ENCODE measurements at places on chromosomes 11 and 22. TPM values are rescaled to one million over a fixed set of nuclear protein-coding genes. Genes with fewer than 3 reads are reported as not detected.

The OR2AT4 gene
- not detected for total RNA-seq

The GLYAT gene
- not detected for total RNA-seq

The GNG3 gene
- total RNA-seq, result not detected

The TRIM48 gene
- total RNA-seq, result not detected

The FHIP1B gene
- 14.0 TPM for total RNA-seq

The TMEM121B gene
- total RNA-seq, result 1.2 TPM

The IGF2 gene
- total RNA-seq, result 1,262 TPM

The CBX6 gene
- total RNA-seq, result 24.9 TPM

The APLNR gene
- total RNA-seq, result 43.2 TPM

The TTLL12 gene
- total RNA-seq, result 10.9 TPM

The GLB1L2 gene
- 0.31 TPM for total RNA-seq

DNA sequence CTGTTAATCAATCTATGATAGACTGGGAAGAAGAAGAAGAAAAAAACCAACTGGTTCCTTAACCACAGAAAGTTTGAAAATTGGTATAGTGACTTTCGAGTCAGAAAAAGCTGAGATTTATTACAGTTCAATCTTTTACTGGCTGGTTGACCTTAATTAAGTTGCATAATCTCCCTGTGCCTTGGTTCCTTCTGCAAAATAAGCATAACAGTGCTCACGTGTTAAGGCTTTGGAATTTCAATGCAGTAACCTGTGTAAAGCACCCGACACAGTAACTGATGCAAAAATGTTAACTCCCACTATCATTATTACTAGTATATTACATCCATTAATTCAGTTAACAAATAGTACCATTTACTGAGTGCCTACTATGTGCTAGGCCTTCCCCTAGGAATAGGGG lies 22.6 kb upstream of the E2F8 start:
- H3K4me1 ChIP-seq, result no peaks in the 10 kb centered on the region
- no peaks in the 10 kb centered on the region for H3K27me3 ChIP-seq
- H3K36me3 ChIP-seq, result no peaks in the 10 kb centered on the region
- no peak overlapping the region for H3K27ac ChIP-seq
- no peak for DNase-seq
- H3K4me3 ChIP-seq, result no peak overlapping the region

GRCh38 chr11:92322225-92322624 lies 97.6 kb downstream of the FAT3 start:
- H3K4me1 ChIP-seq, result no peaks in the 10 kb centered on the region
- no peak overlapping the region for H3K27ac ChIP-seq
- no peak for DNase-seq
- no peaks in the 10 kb centered on the region for H3K27me3 ChIP-seq
- no peak overlapping the region for H3K4me3 ChIP-seq

DNA sequence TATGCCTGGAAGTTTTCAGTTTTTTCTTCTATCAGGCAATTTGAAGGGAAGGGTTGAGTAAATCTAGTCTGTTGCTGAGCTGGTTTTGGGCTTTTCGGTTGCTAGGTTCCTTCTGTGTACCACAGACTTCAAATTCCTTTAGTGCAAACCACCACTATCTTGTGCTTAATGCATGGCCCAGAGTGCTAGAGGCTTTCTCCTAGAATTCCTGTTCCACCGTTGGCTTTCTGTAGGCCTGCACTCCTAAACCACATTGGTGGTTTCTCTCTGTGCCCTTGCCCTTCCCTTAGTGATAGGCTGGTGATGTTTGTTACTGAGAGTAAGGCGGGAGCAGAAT lies 47.1 kb upstream of the CTSC start:
- H3K4me1 ChIP-seq, result no peaks in the 10 kb centered on the region
- H3K27me3 ChIP-seq, result no peaks in the 10 kb centered on the region
- no peak for DNase-seq
- H3K4me3 ChIP-seq, result no peak overlapping the region
- H3K36me3 ChIP-seq, result no peaks in the 10 kb centered on the region

GRCh38 chr22:44392446-44392921 lies 79.7 kb upstream of the SHISAL1 start:
- peaks cover 18% of the 10 kb centered on the region for H3K4me1 ChIP-seq
- no peak overlapping the region for H3K27ac ChIP-seq
- H3K36me3 ChIP-seq, result no peaks in the 10 kb centered on the region
- DNase-seq, result no peak
- peaks cover 7% of the 10 kb centered on the region for H3K27me3 ChIP-seq
- H3K4me3 ChIP-seq, result no peak overlapping the region

GRCh38 chr11:69444381-69445130 lies 36.9 kb upstream of the LINC01488 start:
- peak overlapping the region; percentile 98 for H3K27ac ChIP-seq
- no peaks in the 10 kb centered on the region for H3K27me3 ChIP-seq
- peaks cover 58% of the 10 kb centered on the region for H3K4me1 ChIP-seq
- peak; percentile 90 for DNase-seq
- no peak overlapping the region for H3K4me3 ChIP-seq
- H3K36me3 ChIP-seq, result no peaks in the 10 kb centered on the region

DNA sequence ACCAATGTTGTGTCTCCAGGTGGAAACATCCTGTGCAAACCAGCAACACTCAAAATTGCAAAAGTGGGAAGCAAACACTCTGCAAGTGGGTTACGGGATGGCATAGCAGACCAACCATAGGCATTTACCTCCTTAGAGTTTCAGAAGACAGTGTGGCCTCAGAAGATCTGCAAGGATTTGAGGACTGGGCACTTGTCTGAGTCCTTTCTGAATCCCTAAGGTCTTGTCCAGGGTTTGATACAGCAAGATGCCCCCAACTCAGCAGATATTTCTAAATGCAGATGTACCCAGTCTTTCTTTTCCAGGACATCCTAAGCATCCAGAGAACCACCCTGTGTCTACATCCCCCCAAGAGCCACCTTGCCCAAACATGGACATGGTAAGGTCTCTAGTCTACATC lies 51.7 kb upstream of the SHANK2 start:
- peaks cover 13% of the 10 kb centered on the region for H3K27me3 ChIP-seq
- no peak for DNase-seq
- no peak overlapping the region for H3K4me3 ChIP-seq

GRCh38 chr11:57704932-57705331 lies 7.1 kb downstream of the MED19 start:
- no peak overlapping the region for H3K27ac ChIP-seq
- DNase-seq, result no peak
- no peaks in the 10 kb centered on the region for H3K27me3 ChIP-seq
- peaks cover 36% of the 10 kb centered on the region for H3K36me3 ChIP-seq

DNA sequence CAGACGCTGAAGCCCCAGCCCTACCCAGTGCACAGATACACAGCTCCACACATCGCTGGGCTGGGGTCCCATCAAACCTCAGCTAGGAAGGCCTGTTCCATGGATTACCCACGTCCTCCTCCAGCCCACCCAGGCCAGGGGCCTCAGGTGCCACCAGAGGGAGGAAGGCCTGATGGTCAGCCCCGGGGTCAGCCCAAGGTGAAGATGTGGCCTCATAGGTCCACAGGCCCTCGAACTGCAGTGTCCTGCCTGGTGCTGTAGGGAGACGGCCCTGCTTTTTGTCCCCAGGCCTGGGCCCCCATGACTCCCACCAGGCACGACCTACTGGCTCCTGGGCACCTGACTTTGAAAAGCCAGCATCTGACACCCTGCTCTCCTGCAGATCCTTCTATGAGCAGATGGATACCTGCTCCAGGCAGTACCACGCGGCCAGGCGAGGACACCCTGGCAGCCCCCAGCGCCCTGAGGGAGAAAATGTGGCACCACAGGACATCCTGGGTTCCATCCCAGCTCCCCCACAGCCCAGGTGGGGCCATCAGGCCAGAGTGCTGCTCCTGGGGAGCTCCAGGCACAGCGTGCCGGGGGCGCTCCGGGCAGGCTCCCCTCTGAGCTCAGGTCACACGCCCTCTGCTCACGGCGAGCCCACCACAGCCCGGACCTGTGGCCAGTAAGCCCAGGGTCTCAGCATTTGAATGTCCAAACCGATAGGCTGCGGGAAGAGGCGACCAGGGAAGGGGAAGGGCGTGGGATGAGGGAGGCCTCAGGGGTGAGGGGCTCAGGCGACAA lies 15.8 kb upstream of the MOB2 start:
- H3K27ac ChIP-seq, result no peak overlapping the region
- H3K36me3 ChIP-seq, result no peaks in the 10 kb centered on the region
- no peak overlapping the region for H3K4me3 ChIP-seq
- DNase-seq, result no peak
- H3K4me1 ChIP-seq, result peaks cover 31% of the 10 kb centered on the region

GRCh38 chr11:1701091-1701807 lies 4.3 kb downstream of the KRTAP5-6 start:
- no peaks in the 10 kb centered on the region for H3K36me3 ChIP-seq
- H3K27ac ChIP-seq, result no peak overlapping the region
- H3K27me3 ChIP-seq, result no peaks in the 10 kb centered on the region
- H3K4me3 ChIP-seq, result no peak overlapping the region
- no peaks in the 10 kb centered on the region for H3K4me1 ChIP-seq

- no peaks in the 10 kb centered on the region for H3K27me3 ChIP-seq
- no peak overlapping the region for H3K4me3 ChIP-seq
- DNase-seq, result no peak
- H3K4me1 ChIP-seq, result no peaks in the 10 kb centered on the region
- no peaks in the 10 kb centered on the region for H3K36me3 ChIP-seq
- no peak overlapping the region for H3K27ac ChIP-seq
Observed at GRCh38 chr11:111523343-111523742, 8.8 kb downstream of the HOATZ start.

GRCh38 chr11:87020336-87020735 lies 17.4 kb upstream of the TMEM135 start:
- H3K4me1 ChIP-seq, result peaks cover 5% of the 10 kb centered on the region
- no peaks in the 10 kb centered on the region for H3K27me3 ChIP-seq
- H3K36me3 ChIP-seq, result no peaks in the 10 kb centered on the region
- H3K4me3 ChIP-seq, result no peak overlapping the region
- H3K27ac ChIP-seq, result no peak overlapping the region

DNA sequence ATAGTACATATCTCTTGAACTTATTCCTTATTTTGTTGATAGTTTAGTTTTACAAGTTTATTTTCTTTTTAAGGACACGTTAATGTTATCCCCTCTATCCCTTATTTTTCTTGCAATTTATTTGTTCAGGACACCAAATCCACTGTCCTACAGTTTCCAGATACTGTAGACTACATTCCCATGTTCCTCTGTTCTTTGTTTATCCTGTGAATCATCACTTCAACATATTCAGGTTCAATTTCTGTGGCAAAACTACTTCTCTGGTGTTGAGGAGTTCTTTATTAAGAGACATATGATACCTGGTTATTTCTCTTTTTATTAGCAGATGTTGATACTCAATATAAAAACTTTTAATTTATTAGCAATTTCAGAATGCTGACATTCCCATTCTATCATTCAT lies 72.8 kb upstream of the CLNS1A start:
- no peaks in the 10 kb centered on the region for H3K36me3 ChIP-seq
- H3K27me3 ChIP-seq, result no peaks in the 10 kb centered on the region
- H3K4me3 ChIP-seq, result no peak overlapping the region
- no peaks in the 10 kb centered on the region for H3K4me1 ChIP-seq
- H3K27ac ChIP-seq, result no peak overlapping the region
- DNase-seq, result no peak

- DNase-seq, result no peak
- peak overlapping the region; percentile 89 for H3K27ac ChIP-seq
- H3K36me3 ChIP-seq, result no peaks in the 10 kb centered on the region
- peaks cover 6% of the 10 kb centered on the region for H3K27me3 ChIP-seq
Observed at GRCh38 chr22:38201371-38201710, 453 bp upstream of the MAFF start.

GRCh38 chr11:12801976-12802375 lies 127.8 kb downstream of the TEAD1 start:
- no peak for DNase-seq
- no peaks in the 10 kb centered on the region for H3K36me3 ChIP-seq
- H3K27ac ChIP-seq, result no peak overlapping the region
- H3K4me1 ChIP-seq, result peaks cover 26% of the 10 kb centered on the region
- no peaks in the 10 kb centered on the region for H3K27me3 ChIP-seq

GRCh38 chr22:37619991-37620390 lies 11.4 kb downstream of the GGA1 start:
- peaks cover 19% of the 10 kb centered on the region for H3K4me1 ChIP-seq
- H3K27ac ChIP-seq, result no peak overlapping the region
- no peak for DNase-seq
- H3K36me3 ChIP-seq, result peaks cover 66% of the 10 kb centered on the region
- H3K4me3 ChIP-seq, result no peak overlapping the region

DNA sequence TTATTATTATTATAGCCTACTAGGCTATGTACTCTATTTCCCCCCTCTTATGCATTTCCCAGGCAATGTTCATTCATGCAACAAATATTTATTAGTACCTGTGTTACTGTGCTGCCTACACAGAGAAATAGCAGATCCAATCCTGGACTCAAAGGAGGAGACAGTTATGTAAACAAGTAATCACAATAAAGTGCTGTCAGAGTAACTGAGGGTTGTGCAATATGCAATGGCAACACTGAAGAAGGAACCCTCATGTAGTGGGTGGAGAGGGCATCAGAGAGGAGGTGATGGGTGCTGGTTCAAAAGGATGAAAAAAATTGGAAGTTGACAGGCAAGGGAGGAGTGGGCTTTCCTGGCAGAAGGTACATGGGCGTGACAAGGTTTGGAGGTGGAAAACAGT lies 886 bp upstream of the P4HA3 start:
- H3K4me1 ChIP-seq, result peaks cover 8% of the 10 kb centered on the region
- no peak for DNase-seq
- no peak overlapping the region for H3K4me3 ChIP-seq
- no peak overlapping the region for H3K27ac ChIP-seq
- no peaks in the 10 kb centered on the region for H3K36me3 ChIP-seq
- H3K27me3 ChIP-seq, result peaks cover 20% of the 10 kb centered on the region

DNA sequence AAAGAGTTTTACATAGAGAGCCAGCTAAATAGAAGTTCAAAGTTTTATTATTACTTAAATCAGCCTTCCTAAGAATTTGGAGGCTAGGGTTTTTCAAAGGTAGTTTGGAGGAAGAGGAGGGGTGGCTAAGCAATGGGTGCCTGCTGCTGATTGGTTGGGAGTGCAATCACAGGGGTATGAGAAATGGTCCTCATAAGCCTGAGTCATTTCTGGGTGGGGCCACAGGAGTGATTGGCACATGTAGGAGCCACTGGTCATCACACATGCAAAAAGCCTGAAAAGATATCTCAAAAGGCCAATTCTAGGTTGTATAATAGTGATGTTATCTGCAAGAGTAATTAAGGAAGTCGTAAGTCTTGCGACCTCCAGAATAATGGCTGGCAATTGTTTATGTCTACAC lies 12.9 kb downstream of the OR51L1 start:
- no peak for DNase-seq
- H3K4me1 ChIP-seq, result no peaks in the 10 kb centered on the region
- H3K27me3 ChIP-seq, result no peaks in the 10 kb centered on the region
- H3K36me3 ChIP-seq, result no peaks in the 10 kb centered on the region

- no peak overlapping the region for H3K27ac ChIP-seq
- no peaks in the 10 kb centered on the region for H3K27me3 ChIP-seq
- H3K4me3 ChIP-seq, result no peak overlapping the region
- H3K4me1 ChIP-seq, result no peaks in the 10 kb centered on the region
- DNase-seq, result no peak
Observed at GRCh38 chr11:132898676-132899075, 633.6 kb downstream of the OPCML start.

Data from muscle of leg (tissue), 16 donors.